ENCODE measurements at places on chromosomes 7 and 10.

DNA sequence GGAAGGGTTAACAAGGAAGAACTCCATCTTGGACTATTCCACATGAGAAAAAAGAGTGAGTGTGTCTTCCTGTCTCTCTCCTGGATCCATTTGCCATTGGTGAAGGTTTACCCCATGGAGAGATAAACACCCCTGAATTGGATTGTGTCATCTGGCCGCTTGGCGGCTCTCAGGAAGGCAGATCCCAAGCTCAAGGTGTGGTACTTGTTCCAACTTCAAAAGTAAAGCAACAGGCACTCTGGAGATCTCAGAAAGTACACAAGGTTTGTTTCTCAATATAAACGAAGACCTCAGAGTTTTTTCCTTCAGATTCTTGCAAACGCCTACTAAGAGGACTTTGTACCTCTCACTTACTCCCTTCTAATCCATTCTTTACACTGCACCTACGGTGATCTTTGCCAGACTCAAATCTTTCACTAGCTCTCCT is 116.7 kb downstream of the REEP3 start:
- DNase-seq = no peak

- DNase-seq = no peak
Observed at GRCh38 chr7:132262160-132262470, 314.2 kb downstream of the PLXNA4 start.

- no peak for DNase-seq
Observed at GRCh38 chr10:70064486-70064885, 11.8 kb downstream of the MACROH2A2 start.

DNA sequence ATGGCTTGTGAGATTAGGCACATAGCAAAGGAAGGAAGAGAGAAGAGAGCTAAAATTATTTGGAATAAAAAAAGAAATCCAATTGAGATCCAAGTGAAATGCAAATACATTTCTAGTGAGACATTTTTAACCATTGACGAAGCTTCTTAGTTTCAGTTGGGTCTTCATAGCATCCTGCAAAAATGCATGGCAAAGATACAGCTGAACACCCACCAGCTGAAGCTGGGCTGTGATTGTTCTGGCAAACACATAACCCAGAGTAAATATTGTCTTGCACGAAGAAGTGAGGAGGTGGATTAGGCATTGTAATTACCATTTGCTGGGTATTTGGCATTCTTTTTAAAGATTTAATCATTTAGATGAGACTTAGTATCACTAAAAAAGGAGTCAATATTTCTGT is 409.4 kb downstream of the GRM8 start:
- DNase-seq = no peak
